T47D (cell line): ENCODE measurements at places on chromosomes 11 and 22.

- no peak for DNase-seq
Measured at GRCh38 chr11:20065406-20065805, 94.9 kb downstream of the DBX1 start.

GRCh38 chr11:2325719-2326118, 23.9 kb downstream of the TSPAN32 start:
- peak; percentile 34 for DNase-seq

DNA sequence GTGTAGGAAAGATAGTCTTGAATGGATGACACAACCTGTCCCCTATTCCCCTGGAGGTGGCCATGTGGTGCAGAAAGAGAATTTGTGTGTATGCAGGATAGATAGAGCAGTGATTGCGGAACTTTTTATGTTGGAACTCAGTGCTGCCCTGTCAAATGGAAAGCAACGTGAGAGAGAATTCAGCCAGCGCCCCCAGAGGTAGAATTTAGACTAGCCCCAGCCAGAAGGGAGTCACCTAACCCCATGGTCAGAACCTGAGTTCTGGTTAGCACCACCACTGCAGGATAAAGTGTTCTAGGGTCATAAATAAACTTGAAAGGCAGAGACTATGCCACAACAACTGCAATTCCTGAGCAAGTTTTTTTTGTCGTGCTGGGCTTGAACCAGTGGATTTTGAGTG, 152.9 kb upstream of the GRIA4 start:
- DNase-seq: no peak

GRCh38 chr11:28860893-28861292, 752.7 kb downstream of the METTL15 start:
- DNase-seq: no peak

- no peak for DNase-seq
Measured at GRCh38 chr11:65130631-65131416, 3.5 kb downstream of the SYVN1 start.
